Effector CD8-positive, alpha-beta T cell (primary cell): ENCODE measurements at places on chromosomes 7 and 10.

- no peak for DNase-seq
These were observed 9.3 kb downstream of the SMO start for GRCh38 chr7:129197771-129198170.

DNA sequence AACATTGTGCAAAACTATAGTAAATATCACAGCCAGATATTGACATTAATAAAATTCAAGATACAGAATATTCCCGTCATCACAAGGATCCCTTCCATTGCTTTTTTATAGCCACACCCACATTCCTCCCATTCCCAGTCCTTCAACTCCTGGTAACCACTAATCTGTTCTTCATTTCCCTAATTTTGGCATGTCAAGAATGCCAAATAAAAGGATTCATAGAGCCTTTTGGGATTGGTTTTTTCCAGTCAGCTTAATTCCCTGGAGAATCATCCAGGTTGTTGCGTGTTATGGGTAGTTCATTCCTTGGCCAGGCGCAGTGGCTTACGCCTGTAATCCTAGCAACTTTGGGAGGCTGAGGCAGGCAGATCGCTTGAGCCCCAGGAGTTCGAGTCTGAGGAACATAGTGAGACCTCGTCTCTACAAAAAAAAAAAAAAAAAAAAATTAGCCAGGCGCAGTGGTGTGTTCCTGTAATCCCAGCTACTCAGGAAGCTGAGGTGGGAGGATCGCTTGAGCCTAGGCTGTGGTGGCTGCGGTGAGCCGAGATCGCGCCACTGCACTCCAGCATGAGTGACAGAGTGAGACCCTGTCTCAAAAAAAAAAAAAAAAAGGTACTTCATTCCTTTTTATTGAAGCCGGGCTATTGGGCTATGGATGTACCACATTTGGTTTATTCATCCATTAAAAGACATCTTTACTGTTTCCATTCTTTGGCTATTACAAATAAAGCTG lies 2.7 kb downstream of the OGDH start:
- no peak for DNase-seq

DNA sequence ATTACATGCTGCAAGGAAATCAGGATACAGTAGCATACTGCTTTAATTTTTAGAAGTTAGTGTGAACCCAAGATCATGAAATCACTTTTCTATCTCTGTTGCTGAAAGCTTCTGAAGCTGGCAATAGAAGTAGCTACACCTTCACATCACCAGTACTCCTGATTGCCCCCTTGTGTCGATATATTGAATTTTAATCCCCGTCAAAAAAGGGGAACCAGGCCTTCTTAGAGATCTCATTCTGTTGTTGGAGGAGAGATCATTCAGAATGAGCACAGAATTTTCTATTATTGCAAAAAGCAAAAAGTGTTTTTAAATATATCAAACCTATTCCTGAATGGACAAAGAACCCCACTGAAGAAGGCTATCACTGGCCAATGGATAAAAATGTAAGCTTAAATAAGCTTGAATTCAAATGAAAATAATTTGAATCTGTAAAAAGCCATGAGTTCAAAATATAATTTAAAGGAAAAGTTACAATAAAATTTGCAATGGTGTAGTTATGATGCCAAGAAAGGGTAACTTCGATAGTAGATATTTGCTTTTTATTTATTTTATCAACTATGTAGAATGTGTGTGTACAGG lies 39.7 kb upstream of the TEX47 start:
- DNase-seq = no peak

DNA sequence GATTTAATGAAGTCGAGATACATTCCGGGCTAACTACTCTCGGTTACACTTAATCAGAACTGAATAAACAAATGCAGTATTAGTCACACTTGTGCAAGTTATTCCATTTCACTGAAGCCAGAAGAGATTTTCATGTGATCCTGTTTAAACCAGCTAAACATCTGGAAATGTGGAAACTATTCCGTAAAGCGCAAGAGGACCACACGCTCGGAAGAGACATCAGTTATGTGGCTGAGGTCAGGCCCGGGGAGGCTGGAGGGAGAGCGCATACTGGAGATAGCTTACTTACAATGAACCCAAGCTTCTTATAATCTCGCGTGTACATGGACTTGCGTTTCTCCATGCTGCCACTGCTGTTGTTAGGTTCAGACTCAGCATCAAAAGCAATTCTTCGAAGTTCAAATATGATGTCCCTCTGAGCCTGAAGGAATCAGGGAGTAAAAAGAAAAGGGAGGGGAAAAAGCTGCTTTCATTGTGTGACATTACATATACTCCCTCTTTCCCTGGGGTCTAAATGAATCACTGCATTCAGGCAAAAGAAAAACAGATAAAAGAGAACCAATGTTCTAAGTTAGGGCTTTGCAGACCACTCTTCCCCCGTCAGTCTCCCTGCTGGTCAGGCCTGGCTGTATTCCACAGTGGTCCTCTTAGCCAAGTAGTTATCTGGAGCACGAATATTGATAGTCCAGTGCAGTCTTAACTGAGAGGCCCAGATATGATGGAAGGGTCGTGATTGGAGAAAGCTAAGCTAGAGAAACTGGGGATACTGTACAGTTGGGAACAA lies 237.4 kb downstream of the ELMO1 start:
- DNase-seq = no peak

DNA sequence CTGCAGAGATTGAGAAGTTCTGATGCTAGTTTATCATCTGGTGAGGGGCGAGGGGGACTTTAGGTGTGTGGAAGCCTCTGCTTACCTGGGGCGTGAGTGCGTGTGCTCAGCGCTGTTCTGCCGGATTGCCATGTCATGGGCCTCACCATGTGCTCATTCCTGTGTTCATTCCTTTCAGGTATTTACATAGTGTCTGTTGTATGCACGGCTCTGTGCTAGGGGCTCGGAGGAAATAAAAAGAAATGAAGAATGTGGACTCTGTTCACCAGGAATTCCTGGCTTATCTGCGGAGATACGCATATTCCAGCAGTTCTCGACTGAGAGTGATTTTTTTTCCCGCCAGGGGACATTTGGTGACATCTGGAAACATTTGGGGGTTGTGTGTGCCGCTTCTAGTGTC lies 152.0 kb downstream of the CAMK1D start:
- no peak for DNase-seq

DNA sequence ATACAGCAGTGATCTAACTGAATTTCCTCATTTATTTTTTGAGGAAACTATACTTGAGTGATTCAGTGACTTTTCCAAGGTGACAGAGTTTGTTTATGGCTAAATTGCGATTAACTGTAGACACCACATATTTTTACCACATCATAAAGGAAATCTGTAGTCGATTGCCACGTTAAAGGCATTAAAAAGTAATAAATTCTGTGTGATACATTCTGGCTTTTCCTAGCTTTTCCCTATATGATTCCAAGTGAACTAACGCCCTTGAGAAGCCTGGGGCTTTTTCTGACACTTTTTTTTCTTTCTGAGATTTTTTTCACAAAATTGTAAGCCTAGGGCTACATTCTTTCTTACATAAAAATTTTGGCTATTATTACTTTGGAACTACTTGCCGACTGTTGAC lies 266.9 kb downstream of the BICC1 start:
- DNase-seq = no peak

- DNase-seq = peak; percentile 6
These were observed 4.6 kb downstream of the TRPV6 start for GRCh38 chr7:142880876-142881505.

- DNase-seq = no peak
These were observed 110.9 kb downstream of the ADARB2 start for GRCh38 chr10:1626410-1626809.

GRCh38 chr10:69246036-69246435 lies 25.9 kb downstream of the HKDC1 start:
- no peak for DNase-seq

GRCh38 chr10:116848032-116848943 lies 1.0 kb upstream of the ENO4 start:
- no peak for DNase-seq

DNA sequence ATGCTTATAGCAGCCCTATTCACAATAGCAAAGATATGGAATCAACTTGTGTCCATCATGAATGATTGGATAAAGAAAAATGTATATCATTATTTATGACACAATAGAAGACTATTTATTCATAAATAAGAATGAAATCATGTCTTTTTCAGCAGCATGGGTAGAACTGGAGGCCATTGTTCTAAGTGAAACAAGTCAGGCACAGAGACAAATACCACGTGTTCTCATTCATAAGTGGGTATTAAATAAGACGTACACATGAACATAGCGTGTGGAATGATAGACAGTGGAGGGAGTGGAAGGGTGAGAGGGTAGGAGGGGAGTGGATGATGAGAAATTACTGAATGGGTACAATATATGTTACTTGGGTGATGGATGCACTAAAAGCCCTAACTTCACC lies 762.4 kb downstream of the REEP3 start:
- DNase-seq = no peak

GRCh38 chr7:18390535-18390907 lies 105.0 kb upstream of the HDAC9 start:
- DNase-seq = no peak

DNA sequence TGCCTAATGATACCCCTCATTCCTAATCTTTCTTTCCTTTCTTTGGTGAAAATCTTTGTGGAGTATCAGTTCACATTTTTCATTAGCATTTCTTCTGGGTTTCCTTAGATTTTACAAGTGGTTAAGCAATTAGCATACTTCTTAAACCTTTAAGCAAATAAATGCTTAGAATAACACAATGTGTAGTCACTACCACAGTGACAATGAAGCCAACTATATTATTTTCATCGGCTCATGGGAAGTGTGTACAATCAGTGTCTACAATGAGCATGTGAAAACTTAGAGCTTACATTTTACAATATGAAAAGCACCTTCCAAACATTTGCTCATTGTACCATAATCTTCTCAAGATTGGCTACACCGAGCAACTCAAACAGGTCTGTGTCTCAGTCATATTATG lies 176.2 kb upstream of the PLXNA4 start:
- DNase-seq = no peak

DNA sequence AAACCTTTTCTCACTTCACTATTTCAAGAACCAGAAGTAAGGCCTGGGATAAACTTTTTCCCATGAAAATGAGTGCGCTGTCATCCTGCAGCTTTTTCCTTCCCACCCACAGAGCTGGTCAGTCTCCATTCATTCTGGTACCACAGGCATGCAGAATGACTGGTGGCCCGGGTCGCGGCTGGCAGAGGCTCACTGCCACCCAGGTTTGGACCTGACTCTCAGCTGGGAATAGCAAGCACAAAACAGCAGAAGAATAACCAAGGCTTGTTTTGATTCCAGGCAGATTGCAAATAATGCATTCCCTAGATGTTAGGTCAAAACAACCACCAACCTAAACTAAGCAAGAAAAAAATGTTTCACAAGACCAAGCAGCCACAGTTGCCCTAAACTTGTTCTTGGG lies 190.5 kb upstream of the NRP1 start:
- no peak for DNase-seq

DNA sequence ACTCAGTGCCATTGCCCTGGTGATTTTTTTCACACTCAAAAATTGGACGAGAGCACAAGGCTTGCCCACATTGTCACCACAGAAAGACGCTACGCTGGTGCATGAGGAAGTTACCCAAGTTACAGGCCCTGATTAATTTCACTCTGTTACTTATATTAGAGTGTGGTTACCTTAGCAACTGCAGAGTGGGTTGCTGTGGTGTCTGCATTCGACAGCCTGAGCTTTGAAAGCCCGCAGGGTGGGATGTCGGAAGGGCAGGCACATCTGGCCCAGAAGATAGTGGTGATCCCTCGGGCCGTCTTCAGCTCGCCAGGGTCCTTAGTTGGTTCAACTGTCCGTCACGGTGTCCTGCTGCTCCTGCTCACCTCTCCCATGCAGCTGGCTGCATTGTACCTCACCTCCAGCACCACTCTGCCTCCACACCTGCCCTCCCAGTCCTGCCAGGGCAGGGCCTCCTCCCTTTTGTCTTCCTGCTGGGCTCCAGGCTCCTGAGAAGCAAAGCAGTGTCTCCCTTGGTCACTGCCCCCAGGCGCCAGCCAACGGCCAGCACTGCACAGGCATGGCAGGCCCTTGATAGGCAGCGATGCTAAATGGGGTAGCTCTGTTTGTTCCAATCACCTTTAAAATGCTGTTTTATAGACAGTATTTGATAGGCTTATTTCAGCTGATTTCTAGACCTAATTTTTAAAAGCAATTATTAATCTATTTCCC lies 167.2 kb downstream of the EBF3 start:
- no peak for DNase-seq

- DNase-seq = no peak
These were observed 39.9 kb downstream of the UNC5B start for GRCh38 chr10:71252220-71252619.

DNA sequence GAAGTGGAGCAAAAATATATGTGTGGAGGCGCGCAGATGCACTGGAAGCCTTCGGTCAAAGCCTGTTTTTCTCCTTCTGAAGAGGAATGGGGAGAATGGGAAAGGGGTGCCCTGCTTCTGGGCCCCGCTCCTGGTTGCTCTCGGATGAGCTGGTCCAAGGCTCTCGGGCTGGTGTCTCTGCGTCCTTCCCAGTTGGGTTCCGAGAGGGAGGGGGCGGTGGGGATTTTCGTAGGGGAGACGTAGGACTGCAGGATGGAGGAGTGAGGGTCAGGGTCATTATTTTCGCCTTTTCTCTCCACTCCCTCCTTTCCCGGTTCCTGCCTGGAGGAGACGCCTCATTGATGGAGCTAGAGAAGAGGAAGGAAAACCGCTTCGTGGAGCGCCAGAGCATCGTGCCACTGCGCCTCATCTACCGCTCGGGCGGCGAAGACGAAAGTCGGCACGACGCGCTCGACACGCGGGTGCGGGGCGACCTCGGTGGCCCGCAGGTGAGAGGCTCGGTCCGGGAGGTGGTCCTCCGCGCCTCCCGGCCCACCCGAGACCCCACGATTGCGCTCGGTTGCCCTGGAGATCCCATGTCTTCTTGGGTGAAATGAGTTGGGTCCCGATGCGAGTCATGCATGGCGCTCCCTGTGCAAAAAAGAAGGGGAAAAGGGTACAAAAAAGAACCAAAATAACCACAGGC lies 790 bp downstream of the ADAM22 start:
- no peak for DNase-seq

DNA sequence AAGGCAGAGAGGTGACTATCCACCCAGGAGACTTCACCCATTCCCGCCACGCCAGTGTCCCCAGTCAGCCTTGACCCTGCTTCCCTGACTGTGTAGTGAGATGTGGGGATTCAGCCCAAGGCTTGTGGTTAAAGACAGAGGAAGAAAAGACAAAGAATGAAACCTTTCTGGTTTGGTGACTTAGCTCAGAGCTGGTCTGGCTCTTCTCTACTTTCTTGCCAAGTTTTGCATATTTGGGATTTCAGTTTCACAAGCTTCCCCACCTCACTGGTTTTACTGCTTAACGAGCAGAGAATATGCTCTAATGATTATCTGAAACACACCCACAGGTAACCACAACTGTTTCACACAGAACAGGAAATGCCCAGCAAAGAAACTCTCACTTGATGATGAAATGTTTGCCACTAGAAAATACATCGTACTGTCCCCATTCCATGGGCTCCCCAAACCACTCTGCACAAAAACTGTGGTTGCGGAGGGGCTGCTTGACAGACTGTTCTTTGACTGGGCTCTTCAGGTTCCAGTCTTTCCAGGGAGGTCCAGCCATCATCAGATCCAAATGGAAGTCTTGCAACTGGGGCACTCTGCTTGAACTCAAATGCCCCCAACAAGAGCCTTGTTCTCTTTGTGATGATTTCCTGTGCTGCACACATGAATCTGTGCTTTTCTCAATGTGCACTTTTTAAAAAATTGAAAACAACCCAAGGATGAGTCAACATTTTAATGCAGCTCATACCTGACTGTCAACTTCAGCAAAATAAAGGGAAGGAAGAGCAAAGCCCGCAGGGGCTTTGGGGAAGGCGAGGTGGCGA lies 95.5 kb downstream of the CTBP2 start:
- DNase-seq = no peak

- DNase-seq = no peak
These were observed 5.8 kb downstream of the PLA2G12B start for GRCh38 chr10:72948762-72949161.
